ENCODE measurements at places on chromosomes 1 and 21.
A peak's percentile ranks its signal among the peaks of the same experiment; 100 is the strongest.

DNA sequence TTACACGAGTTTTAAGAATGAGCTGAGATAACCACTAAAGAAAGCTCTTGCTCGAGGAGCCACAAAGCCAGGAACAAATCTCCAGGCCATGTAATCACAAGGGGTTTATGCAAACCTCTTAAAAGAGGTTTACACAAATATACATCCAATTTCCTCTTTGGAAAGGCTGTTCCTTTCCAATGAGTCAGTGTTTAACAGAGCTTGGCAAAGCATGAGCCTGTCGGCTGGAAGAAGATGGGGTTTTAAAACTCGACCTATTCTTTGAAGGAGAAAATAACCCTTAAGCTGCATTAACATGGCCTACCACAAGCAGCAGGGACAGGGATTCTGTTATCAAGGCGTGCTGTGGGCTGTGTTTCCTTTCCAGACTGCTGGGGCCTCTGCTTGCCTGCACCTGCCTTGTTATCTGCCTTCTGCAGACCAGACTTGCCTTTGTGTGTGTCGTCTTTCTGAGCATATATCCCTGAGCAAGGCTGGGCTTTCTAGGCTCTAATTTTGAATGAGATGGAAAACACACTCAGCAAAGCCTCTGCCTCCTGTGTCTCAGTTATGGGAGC lies 40.6 kb upstream of the CYP2J2 start:
- no peak for DNase-seq

GRCh38 chr1:91513160-91513559 lies 12.5 kb downstream of the CDC7 start:
- no peak for DNase-seq

- DNase-seq: peak; percentile 45
Observed at GRCh38 chr1:25619101-25619890, 2.7 kb downstream of the MAN1C1 start.

GRCh38 chr1:166703141-166703540 lies 136.1 kb upstream of the POGK start:
- no peak for DNase-seq

DNA sequence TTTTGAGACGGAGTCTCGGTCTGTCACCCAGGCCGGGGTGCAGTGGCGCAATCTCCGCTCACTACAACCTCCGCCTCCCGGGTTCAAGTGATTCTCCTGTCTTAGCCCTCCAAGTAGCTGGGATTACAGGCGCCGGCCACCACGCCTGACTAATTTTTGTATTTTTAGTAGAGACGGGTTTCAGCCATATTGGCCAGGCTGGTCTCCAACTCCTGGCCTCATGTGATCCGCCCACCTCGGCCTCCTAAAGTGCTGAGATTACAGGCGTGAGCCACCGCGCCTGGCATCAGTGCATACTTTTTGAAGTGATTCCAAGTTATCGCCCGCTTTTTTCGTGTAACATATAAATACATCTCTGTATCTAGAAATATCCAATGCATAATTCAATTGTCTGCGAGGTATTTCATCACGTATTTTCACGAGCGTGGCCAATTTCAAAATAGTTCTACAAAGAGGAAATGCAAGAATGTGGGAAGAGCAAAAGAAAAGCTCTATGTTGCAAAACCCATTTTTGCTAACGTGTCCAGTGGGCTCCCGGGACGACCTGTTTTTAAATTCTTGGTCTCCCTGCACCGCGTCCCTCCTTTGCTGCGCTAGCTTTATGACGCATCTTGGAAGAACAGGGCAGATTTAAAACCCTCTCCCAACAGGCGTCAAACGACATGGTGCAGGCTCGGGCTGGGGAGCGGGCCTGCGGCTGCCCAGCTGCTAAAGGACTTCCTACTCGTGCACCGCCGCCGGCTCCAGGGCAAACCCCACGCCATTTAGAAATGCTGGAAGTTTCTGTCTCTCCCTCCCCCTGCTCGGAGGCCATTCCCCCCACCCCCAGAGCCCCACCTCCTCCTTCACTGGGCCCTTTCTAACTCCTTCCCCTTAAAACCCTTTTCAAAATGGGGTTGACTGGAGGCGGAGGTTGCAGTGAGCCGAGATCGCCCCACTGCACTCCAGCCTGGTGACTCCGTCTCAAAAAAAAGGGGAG lies 923 bp upstream of the IFNGR2 start:
- DNase-seq: no peak

GRCh38 chr1:93304716-93305138 lies 41.0 kb upstream of the DR1 start:
- DNase-seq: peak; percentile 30

- DNase-seq: no peak
Observed at GRCh38 chr1:206939841-206940587, 6.3 kb downstream of the PIGR start.

- no peak for DNase-seq
Observed at GRCh38 chr1:23984417-23985186, 4.5 kb upstream of the SRSF10 start.

- DNase-seq: no peak
Observed at GRCh38 chr21:29641635-29642550, 297.9 kb downstream of the GRIK1 start.

DNA sequence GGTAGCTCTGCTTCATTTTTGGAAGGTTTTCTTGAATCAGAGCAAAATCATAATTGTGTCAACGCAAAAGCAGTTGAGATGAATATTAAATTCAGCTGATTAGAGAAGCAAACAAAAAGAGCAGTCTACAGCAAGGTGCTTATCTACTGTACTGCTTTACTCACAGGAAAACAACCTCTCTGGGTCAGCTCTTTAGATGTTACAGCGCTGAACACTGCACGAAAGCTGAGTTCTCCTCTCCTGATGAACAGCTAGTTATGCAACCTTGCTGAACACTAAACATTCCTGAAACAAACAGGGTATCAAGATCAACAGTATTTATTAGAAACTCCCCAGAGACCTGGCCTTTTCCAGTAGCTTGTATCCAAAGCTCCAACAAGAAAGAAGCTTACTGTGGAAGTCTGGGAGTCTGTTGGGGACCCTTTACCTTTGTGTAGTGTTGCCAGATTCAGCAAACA lies 41.3 kb downstream of the TBCE start:
- no peak for DNase-seq

DNA sequence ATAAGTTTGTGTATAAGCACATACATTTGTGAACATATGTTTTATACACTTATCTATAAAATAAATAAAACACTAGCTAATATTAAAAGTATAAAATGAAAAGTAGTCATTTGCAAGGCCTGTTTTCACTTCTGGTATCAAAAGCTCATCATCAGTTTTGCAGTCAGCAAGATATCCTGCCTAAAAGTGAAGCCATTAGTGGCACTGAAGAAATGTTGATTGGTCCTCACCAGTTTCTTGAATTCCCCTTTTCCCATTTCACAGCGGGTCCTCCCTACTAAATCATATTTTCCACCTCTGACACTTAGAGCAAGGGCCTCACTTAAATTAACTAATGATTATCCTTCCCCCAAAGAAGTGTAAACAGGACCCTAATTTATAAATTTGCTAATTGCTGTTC lies 6.7 kb downstream of the TBX15 start:
- DNase-seq: no peak

DNA sequence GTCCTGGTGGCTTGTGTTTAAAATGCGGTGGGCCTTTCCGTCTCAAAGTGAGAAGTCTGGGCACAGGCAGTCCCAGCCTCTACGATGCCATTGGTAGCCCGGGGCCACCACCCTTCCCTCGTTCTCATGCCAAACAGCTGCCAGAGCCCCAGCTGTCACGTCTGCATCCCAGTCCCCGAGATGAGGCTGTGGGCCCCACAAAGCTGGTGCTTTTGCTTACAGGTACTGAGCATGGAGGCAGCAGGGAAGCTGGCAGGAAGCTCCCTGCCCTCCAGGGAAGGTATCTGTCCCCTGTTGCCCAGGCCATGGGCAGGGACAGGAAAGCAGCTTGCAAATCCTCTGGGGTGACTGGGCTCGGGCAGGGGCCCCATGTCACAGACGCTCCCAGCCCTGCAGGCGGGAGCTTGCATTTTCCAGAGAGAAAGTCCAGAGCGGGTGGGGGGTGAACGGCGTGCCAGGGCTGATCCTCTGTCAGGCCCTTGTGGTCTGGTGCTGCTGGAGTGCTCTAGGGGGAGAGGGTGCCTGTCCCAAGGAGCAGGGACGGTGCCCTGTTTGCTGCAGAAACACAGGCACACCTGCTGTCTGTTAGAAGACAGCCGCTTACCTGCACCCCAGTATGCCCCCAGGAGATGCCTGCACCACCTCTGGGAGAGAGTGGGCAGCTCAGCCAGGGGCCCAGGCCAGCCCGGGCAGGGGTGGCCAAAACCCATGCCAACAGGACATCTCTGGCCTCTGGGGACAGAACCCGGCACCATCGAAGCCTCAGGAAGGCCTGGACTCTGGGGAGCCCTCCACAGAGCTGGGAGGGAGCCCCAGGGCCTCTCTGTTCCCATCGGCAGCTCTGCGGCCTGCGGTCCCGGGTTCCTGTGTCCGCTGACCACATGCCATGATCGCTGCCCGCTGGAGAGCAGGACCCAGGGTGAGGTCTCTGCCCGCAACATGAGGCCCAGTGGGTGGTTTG lies 45.9 kb downstream of the SLX9 start:
- no peak for DNase-seq

DNA sequence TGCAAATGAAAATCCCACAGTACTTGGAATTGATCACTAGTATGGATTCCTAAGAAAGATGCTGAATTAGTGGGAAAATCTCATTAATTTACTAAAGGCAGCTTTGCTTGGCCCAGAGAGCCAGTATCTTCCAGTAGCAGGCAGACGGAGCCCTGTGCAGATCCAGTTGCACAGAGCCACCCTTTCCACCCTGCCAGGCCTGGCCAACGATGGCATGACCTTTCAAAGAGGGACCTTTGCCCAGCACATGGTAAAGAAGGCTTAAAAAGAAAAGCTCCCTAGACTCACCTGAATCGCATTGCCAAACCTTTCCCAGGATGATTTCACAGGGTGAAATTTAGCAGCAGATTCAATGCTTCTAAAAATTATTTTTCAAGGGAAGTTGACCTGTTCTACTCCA lies 170.5 kb upstream of the CAMK1G start:
- DNase-seq: no peak

DNA sequence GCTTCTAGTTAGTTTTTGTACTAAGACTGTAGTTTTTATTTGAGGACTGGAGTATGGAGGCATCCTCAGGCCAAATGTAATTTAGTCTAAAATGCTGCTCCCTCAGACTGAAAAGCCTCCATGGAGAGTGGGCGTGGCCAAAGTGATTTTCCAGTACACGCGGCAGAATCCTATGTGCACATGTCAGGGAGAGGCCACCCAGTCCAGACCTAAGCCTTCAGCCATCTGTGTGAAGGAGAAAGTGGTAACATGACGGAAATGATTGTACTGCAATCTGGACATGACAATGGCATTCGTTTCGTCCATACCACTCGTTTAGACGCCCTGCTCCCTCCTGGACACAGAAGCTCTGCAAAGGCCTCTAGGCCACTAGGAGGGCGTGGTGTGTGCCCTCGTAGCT lies 56.2 kb downstream of the PCP4 start:
- no peak for DNase-seq

DNA sequence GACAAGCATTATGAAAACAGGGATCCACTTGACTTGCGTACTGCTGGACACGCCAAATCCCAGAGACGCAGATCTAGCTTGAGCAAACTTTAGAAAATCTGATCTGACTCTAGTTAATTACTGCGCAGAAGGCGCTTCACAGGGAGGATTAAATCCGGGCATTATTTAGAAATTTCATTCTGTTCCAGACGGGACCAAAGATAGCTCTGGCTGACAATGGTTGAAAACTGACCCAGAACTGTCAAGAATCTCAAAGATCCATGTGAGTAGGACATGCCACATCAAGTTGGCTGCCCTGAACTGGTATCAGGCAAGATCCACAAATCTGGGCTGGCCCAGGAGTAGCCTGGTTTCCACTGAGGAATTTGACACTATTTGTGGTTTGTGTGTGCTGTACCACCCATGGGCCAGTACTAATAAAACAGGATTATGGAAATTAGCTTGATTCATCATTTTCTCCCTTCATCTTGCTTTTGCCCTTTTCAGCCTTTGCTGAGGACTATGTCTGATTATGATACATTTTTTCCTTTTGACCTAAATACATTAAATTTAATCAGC lies 171.0 kb downstream of the VAV3 start:
- DNase-seq: no peak

GRCh38 chr1:205374210-205375078 lies 17.7 kb upstream of the KLHDC8A start:
- no peak for DNase-seq

DNA sequence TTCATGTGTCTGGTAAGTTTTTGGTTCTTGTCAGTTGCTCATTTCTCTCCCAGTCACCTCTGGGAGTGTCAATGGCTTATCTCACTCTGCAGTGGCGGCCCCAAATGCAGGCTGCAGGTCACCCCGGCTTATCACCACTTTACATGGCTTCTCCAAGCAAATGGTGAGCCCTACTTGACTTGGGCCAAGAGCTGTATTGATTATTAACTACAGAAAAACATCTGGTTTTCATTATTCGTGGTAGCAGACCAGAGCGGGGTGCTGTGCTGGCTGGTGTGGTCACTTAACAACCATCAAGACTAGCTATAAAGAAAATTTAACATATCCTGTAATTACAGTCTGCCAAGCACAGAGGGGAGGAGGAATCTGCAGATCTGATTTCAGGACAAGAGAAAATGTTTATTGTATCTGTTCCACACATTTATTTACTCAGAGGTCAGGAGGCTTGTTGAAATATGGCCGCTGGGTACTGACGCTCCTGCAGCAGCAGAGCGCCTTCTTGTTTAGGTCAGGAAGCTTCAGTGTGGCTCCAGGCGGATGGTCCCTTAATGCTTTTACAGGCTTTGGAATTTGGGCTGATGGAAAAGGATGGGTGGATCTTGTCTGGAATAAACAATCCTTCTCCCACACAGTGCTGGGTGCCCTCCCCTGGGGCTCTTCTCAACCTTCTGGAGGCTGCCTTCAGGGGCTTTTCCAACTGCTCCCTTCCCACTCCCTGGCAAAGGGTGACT lies 87.8 kb downstream of the HLX start:
- DNase-seq: no peak

DNA sequence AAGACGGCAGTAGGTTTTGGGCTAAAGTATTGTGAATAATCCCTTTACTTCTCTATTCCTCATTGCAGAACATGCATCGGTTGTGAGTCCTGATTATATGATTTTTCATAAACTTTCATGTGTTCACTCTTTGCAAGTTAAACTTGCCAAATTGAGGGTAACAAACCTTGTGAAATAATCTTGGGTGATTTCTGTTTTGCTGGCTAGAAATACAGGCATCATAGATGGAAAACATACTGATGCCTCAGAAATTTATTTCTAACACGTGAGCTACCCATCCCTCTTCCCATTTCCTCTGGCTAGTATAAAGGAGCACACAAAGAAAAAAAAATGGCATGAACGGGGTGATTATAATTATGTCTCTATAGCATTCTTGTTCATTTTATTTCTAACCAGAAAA lies 39.6 kb downstream of the RGS5 start:
- no peak for DNase-seq

Data from CD4-positive, CD25-positive, alpha-beta regulatory T cell (primary cell).